GF-D8 (cell line): ENCODE measurements at places on chromosomes 11 and 22.

GRCh38 chr11:36372101-36372771, 76.1 kb downstream of the PRR5L start:
- DNase-seq: no peak

GRCh38 chr11:106684944-106685343, 333.3 kb downstream of the GUCY1A2 start:
- DNase-seq: no peak

DNA sequence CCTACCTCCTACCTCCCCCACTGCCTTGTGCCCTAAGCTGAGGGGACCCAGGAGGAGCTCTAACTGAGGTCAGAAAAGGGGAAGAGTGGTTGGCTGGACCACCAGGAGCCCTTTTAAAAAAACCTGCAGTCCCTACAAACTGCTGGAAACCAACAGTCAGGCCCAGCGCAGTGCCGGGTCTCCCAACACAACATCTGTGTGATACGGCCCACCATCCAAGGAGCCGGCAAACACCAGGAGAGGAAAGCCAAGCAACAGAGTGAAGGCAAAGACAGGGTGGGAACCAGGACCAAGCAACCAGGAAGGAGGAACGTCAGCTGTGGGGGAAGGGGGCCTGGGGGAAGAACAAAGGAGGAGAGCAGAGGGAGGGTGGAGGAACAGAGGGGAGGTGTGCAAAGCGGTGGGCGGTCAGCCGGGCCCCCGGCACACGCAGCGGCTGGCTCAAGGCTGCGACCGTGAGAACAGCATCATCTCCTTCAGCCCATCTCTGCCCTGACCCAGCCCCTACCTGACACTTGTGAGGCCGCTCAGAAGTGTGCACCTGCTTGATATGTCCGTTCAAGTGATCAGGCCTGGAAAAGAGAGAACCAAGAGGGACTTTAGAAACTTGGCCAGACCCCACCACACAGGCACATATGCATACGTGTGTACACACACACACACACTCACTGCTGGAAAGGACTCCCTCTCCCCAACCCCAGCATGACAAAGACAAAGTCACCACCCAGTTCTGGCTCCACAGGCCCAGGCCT, 3.6 kb downstream of the PATZ1 start:
- no peak for DNase-seq

GRCh38 chr22:47297261-47298016, 535.0 kb downstream of the TBC1D22A start:
- no peak for DNase-seq

GRCh38 chr11:62295504-62295903, 3.4 kb downstream of the SCGB1D4 start:
- no peak for DNase-seq

DNA sequence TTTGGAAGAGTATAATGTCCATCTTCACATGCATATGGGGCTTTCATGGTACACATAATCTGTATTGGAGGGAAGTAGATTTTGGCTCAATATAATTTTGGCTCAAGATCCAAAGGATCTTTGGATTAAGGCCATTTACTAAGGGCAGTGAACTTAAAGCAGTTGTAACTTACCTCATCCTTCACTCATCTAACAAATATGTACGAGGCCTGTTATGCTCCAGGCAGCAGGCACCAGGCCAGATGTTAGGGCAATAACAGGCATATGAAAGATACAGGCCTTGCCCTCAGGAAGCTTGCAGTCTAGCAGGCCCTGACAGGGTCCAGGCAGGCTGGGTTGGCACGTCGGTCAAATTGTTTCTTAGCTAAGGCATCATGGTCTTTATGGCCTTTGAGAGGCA, 44.6 kb downstream of the LIF start:
- DNase-seq: no peak

DNA sequence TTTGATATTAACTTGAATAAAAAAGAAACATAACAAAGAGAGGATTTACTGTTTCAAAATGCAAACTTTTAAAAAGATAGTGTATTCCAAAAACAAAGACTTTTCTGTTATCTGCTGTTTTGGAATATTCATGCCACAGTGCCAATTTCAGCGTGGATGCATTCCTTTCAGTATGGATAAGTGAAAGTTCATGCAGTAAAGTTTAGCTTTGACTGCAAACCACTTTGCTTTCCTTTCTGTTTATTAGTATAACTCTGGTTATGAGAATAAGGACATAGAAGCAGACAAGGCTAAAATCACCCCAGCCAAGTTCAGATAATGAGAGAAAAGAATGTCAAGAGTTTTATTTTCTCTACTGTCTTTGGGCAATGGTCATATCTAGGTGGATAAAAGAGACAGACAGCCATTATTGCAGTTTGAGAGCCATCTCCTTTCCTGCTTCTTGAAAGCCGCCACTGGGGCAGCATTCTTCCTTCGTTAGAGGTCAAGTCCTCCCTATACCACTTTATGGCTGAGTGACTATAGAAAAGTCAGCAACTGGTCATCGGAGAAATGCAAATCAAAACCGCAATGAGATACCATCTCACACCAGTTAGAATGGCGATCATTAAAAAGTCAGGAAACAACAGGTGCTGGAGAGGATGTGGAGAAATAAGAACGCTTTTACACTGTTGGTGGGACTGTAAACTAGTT, 82.4 kb upstream of the BLID start:
- no peak for DNase-seq

- no peak for DNase-seq
These were observed 30.3 kb downstream of the UVRAG start for GRCh38 chr11:75845324-75845723.

DNA sequence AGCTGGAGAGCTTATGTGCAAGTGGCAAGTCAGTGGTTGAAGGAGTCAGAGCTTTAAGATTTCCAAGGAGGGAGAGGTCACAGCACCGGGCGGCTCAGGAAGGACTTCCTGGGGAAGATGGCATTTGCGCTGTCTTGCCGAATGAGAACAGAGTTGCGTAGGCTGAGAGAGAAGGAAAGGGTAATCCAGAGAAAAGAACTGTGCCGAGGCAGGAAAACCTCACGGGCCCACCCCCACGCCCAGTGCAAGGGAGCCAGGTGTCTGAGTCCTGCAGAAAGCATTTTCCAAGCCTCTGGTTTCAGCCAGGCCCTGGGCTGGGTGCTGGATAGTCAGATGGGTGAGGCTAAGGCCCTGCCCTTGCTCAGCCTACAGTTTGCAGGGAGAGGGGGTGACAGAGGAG, 3.2 kb upstream of the AP1B1 start:
- DNase-seq: no peak

DNA sequence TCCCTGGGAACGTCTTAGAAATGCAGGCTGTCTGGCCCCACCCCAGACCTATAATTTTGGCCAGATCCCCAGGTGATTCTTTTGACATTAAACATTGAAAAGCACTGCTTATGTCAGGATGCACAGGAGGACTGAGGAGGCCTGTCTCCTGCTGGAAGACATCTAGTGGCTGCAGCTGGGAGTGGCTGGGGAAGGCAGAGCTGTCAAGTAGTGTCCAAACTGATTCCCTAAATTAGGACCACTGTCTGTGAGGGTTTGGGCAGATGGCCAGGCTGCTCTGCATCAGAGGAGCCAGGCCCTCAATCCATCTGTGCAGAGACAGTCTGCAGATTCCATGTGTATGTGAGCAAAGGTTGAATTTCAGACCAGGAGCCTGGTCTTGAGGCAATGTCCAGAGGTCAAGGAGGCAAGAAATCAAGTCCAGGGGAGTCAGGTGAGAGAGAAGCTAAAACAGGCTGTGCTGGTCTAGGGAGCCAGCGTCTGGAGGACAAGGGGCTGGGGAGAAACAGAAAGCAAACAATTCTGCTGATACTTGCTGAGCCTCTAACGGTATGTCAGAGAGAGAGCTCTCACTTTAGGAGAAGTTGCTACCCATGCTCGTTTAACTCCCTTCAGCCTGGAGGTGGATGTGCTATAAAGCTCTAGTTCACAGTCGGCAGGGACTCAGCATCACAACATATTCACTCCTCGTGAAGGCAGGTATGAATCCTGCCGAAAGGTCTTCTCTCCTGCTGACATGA, 15.3 kb upstream of the SYTL2 start:
- DNase-seq: no peak

GRCh38 chr22:20154602-20155187, 3.8 kb upstream of the CCDC188 start:
- DNase-seq: no peak

- DNase-seq: no peak
These were observed 46.0 kb upstream of the MICAL2 start for GRCh38 chr11:12064136-12064953.

DNA sequence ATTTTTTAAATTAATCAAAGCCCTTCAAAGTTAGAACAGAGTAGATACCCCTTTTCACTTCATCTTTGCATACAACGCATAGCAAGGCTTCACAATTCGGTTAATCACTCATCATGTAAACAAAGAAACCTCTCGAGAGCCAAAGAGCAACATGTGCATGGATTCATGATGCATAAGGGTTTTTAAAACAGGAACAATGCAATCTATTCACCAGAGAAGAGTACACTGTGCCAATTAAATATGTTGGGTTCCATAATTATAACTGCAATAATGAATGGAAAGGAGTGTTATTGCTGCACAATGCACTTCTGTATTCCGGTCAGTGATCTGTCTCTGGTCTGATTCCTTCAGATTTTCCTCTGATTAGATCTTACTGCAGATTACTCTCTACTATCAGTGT, 45.3 kb downstream of the CADM1 start:
- no peak for DNase-seq

- no peak for DNase-seq
These were observed 94.1 kb upstream of the ANO1 start for GRCh38 chr11:69983897-69984438.

DNA sequence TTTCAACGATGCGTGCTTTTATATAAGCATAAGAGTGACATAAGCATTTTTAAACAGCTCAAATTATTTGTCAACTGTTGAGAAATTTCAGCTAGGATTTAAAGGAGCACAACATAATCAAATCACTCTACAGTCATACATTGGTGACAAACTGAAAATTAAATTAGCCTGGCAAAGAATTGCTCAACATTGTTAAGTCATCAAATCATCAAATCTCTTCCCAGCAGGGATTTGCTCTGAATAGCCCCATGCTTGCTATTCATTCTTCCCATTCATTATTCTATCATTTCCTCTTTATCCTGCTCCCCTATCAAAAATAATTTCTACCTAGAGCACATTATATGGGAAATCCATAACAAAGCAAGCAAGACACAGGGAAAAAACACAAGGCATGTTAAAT, 198.7 kb upstream of the LUZP2 start:
- no peak for DNase-seq

- DNase-seq: peak; percentile 54
These were observed 80.1 kb upstream of the CD44 start for GRCh38 chr11:35058669-35059434.

- no peak for DNase-seq
These were observed 8.1 kb upstream of the CASTOR1 start for GRCh38 chr22:30297276-30297990.

- no peak for DNase-seq
These were observed 8.0 kb downstream of the ARFGAP3 start for GRCh38 chr22:42848941-42849550.

GRCh38 chr11:41716862-41717261, 257.4 kb upstream of the LRRC4C start:
- no peak for DNase-seq

- DNase-seq: peak; percentile 49
These were observed 38.2 kb upstream of the LYVE1 start for GRCh38 chr11:10606536-10607208.

GRCh38 chr11:100550912-100551632, 136.0 kb upstream of the ARHGAP42 start:
- DNase-seq: no peak

DNA sequence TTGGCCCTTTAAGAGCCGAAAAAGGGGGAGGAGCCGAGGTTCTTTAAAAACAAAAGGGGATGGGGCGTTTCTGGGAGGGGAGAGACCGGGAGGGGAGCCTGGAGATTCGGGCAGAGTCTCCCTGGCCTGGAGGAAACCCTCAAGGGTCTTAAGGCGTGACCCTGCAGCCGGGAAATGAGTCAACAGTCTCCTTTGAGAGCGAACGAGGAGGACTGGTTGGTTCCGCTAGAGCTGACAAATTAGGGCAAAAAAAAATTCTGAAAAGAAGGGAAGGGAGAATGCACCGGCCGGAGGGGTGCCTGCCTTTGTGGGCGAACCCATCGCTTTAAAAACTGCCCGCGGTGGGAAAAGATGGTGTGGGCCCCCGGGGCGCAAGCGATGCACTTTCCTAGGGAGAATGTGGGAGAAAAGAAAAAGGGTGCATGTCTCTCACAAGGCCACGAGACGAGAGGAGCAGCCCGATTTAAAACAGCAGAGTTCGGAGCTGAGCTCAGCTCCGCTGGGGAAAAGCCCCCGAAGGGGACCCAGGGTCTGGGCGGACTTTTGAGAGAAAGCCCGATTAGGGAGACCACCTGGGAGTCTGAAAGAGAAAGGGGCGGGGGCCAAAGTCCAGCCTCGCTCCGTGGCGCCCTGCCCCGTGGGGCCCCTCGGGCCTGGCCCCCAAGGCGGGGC, 874 bp downstream of the ZFTA start:
- no peak for DNase-seq

DNA sequence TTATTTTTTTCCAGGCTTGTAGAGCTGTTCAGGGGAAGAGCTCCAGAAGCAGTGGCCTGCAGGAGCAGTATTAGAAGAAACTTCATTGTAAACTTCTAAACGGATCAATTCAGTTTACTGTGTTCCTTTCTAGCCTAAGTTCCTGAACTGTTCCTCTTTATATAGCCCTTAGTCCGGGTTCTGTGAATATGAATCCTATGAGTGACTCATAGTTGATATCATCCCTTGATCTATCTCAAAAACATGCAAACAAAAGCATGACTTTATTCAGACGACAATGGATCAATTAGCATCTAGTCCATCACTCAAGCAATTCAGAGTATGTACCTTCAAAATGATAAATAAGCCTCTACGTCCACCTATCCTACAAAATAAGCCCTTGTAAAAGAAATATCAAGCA, at the start of gene MMP12:
Gene MMP12, minus strand, starts transcription at position 131 of the 400 bp plus-strand sequence. Its CDS starts 45 bp downstream, at position 86.
- DNase-seq: no peak

- no peak for DNase-seq
These were observed 203.7 kb downstream of the TENM4 start for GRCh38 chr11:79237091-79237490.

DNA sequence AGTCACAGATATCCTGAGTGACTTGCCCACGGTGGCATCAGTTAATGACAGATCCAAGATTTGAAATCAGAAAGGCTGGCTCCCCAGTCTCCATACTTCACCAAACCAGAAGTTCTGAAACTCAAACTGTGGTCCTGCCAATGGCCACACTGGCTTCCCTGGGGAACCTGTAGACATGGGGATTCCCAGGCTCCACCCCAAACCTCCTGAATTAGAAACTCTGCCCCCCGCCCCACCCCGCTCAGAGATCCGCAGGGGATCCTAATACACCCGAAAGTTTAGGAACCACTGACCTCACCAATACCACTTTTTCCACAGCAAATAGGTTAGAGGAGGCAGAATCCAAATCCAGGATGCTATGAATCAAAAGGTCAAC, 15.3 kb downstream of the RTN4RL2 start:
- DNase-seq: no peak

DNA sequence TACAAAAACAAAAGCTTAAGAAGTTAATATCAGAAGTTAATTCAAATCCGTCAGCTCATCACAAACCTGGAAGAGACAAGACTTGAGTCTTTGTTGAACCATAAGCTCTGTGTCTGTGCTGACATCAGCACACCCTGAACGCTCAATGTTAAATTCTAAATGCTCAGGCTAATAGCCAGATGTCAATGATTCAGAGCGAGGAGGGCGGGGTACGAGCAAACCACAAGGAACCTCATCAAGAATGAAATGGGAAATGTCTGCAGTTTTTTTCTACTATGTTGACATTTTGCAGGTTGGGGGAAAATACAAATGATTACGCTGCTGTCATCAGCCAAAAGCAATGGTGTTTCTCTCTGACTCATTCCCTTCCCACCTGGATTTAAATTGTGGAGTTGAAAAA, 1057.2 kb downstream of the NTM start:
- no peak for DNase-seq

- no peak for DNase-seq
These were observed 191.4 kb downstream of the DBX1 start for GRCh38 chr11:19968860-19969259.
